ENCODE measurements at places on chromosomes 2 and 18. TPM values are rescaled to one million over a fixed set of nuclear protein-coding genes. Genes with fewer than 3 reads are reported as not detected.

DNA sequence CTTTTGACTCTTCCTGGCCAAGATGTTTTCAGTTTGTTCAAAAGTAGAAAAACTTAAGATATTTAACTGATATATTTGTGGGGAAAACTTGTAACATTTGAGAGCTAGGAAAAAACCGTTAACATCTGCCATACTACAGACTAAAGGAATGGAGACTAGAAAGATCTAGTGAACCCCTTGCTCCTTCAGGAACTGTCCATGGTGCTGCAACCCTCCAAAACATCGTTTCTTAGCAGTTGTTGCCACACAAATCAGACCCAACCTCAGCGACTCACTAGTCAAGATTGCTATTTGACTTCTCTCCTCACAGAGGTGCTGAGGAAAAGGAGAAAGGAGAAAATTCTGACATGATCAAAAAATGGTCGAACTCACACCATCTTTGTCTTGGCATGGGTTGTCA is 393.8 kb upstream of the LYPD1 start:
- peak; percentile 73 for DNase-seq

DNA sequence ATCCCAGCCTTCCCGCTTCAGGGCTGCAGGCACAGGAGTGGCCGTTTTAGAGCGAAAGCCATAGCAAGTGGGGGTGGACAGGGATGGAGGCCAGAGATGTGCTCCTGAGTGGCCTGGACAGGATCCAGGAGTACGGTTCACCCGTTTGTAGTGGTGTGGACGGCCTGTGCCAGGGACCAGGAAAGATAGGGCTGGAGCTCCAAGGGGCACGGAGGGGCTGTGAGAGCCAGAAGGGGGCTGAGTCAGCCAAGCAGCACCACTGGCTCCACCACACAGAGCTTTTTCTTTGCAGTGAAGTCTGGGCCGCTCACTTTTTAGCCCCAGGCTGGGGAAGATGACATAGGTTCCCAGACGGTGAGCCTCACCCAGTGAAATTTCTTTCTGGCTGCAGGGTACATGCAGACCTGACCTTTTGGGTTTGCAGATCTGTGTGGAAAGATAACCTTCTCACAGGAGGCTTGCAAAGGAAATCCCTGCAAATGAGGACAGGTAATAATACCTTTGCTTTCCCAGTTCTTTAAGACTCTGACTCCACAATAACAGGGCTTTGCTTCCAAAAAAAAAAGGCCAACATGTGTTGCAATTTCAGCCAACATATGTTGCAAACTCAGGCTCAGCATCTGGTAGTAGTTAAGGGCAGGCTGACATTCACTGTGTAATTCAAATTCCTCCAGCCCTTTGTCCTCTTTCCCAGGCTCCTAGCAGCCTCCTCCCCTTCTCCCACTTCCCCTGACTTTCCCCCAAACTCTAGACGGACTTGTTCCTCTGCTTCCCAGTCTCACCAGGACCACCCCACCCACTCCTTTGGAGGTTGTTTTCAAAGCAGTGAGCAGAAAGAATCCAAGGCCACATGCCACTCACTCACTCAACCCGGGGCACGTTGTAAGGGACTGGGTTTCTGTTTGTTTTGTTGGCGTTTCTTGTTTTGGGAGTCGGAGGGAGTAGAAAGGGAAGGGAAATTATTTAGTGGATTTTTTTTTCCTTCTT is 20.3 kb upstream of the LAPTM4A start:
- DNase-seq = peak; percentile 90

DNA sequence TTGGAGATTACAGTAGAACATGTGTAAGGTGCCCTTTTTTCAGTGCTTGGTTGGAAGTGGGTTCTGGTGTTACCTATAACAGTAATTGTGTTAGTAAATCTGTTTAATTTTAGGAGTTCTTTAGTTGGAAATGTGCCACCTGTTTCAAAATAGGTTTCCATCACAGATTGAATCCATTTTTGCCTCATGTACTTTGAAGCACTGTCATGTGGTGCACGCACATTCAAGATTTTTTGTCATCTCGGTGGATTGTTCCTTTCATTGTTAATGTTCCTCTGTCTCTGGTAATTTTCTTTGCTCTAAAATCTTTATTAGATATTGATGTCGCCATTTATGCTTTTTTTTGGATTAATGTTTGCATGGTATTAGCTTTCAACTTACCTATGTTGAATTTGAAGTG is 1.3 kb downstream of the ATP9B start:
- no peak for DNase-seq

DNA sequence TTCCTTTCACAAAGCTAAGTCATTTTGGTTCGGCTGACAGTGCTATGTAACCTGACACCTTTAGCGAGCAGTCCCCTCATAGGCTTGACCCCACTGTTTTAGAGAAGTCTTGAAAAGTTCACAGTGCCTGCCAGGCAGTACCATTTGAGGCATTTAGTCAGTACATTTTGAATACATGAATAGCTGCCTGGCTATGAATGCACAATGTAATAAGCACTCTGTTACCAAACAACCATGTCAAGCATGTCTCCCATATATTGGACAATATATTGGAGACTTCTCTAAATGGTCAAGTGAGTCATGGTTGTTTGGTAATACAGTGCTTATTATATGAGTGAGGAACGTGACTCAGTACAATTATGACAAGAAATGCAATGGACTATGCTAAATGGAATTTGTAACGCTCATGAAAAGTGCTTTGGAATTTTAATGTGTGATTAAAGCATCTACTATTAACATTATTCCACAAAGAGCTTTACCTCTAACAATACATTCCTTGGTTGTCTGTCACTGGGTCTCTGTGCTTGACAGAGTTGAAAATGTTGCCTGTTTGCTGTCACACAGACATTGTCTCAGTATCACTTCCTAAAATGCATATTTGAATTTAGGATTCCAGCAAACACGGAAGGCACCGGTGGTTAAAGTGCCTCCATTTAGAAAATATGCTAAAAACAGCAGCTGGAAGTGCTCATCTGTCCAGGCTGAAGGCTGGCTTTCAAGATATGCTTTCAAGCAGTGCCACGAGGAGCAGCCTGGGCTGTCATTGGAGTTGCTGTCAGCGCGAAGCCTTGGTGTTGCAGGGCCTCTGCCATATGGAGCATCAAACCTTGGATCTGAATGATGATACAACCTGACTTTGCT is 458.6 kb downstream of the FBXO15 start:
- DNase-seq = no peak

DNA sequence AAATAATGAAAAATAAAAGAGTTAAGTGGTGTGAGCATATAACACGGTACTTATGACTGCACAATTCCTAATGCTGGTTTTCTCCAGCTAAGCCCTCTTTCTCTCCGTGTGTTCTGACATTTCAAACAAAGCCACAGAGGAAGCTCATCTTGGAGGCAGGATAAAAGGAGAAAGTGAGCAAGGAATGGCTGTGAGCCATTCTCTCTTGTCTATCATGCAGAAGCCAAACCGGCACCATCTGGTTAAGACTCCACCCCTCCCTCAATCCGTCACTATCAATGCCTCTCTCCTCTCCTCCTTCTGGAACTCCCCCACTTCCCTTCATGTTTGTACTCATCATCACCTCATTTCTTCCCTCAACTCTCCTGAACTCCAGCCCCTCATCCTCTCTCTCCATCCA is 210.4 kb downstream of the TMEM163 start:
- no peak for DNase-seq

FLACC1 gene
- not detected for total RNA-seq

SCN9A gene
- total RNA-seq = 3.9 TPM
